ENCODE measurements at places on chromosomes 3 and 15.
A peak's percentile ranks its signal among the peaks of the same experiment; 100 is the strongest.

GRCh38 chr3:153158961-153159735, 2.9 kb upstream of the RAP2B start:
- DNase-seq = no peak

DNA sequence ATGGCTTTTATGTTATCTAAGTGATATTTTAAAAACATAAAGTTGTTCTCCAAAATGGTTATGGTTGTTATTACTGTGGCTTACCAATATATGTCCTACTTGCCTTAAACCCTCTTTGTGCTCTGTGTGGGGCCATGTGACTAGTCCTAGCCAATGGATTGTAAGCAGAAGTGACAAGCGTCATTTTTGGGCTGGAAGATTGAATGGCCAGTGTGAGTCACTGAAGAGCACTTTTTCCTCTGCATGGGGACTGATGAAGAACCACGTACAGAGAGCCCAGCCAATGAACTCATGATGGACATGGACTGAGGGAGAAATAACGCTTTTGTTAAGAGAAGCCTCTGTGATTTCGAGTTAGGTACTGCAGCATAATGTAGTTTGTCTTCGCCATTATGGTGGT, 332.7 kb downstream of the EDEM1 start:
- no peak for DNase-seq

DNA sequence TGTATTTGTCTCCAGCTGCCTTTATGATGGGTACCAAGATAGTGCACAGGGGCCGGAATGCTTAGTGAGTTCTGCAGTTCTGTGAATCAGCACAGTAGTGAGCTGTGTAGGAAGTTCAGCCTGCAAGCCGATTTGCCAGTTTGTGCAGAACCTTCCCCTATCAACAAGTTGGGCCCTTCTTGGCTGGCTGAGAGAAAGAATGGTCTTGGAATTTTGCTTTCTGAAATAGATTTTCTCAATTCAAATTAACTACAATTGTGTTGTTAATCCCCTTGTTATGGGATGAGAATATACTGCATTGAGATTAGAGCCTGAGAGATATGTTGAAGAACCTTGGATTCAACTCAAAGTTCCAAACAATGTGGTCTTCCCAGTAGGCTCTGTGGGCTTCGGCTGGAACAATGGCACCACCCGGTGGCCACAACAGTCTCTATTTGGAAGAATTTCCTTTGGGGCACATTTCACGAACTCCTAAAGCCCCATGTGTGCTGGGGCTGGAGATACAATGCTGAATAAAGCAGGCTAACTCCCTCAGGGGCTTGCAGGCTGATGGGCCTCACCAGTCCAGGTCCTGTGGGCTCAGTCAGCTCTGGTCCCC, 59.1 kb downstream of the TRIM42 start:
- peak; percentile 58 for DNase-seq

DNA sequence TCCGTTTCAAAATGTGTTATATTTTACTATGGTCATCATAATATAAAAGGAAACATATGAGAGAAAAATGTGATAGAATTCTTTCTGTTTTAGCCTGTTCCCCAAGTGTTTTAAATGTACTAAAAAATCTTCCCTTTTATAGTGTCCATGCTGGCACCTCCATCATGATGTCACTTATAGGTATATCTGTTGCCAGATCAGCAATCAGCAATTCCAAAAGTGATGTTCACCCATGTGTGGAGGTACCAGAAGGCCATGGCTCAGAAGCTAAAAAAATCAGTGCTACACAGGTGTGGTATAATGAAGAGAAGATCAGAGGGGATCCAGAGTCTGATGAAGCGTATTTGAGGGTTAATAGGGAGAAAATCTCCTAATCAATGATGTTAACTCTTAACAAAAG, 1.1 kb upstream of the GPR15 start:
- DNase-seq = no peak

- DNase-seq = no peak
These were observed 244.7 kb upstream of the TBL1XR1 start for GRCh38 chr3:177441813-177442646.

GRCh38 chr15:29674661-29675533, 147.4 kb downstream of the TJP1 start:
- no peak for DNase-seq

GRCh38 chr3:66675366-66675765, 174.5 kb upstream of the LRIG1 start:
- DNase-seq = no peak

DNA sequence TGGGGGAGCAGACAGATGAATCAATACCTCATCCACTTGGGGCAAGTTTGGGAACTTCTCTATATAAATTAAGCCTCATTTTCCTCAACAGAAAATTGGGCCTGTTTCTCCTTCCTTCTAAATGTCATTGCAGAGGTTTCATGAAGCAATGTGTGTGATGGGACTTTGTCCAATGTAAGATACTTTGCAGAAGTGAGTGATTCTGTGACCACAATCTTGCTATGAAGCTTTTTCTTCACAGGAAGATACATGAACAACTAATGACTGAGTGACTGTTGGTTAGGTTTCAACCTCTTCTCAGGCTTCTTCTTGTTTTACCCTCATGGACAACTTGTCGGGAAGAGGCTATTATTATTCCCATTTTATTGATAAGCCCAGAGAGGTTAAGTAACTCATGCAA, 11.0 kb downstream of the TMEM45A start:
- DNase-seq = no peak

- DNase-seq = no peak
These were observed 61.4 kb upstream of the ST8SIA2 start for GRCh38 chr15:92332125-92332899.

GRCh38 chr3:48024401-48024800, 8.2 kb upstream of the MAP4 start:
- no peak for DNase-seq

DNA sequence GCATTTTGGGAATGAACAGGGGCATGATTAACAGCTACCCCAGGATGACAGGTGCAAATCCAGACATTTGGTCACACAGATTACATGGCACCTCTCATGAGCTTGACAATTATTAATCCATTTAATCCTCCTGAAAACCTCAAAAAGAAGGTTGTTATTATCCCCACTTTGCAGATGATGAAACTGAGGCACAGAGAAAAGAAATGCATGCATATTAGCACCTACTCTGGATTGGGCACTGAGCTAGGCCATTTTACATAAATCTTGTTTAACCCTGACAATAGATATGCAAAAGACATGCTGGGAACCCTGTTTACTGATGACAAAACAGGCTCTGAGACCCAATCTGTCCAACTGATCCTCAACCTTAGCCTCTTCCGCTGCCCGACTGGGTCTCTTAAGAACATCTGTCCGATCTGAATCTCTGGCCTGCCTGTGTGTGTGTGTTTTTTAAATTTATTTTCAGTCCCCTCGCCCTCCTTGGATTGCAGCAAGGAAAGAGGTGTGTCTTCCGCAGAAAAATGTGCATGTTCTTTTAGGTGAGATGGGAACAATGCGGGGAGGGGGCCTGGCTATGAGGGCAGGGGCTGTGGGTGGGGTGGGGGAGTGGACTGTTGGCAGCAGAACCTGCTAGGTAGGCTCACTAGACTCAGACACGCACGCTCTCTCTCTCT, 162.5 kb downstream of the WNT7A start:
- no peak for DNase-seq

DNA sequence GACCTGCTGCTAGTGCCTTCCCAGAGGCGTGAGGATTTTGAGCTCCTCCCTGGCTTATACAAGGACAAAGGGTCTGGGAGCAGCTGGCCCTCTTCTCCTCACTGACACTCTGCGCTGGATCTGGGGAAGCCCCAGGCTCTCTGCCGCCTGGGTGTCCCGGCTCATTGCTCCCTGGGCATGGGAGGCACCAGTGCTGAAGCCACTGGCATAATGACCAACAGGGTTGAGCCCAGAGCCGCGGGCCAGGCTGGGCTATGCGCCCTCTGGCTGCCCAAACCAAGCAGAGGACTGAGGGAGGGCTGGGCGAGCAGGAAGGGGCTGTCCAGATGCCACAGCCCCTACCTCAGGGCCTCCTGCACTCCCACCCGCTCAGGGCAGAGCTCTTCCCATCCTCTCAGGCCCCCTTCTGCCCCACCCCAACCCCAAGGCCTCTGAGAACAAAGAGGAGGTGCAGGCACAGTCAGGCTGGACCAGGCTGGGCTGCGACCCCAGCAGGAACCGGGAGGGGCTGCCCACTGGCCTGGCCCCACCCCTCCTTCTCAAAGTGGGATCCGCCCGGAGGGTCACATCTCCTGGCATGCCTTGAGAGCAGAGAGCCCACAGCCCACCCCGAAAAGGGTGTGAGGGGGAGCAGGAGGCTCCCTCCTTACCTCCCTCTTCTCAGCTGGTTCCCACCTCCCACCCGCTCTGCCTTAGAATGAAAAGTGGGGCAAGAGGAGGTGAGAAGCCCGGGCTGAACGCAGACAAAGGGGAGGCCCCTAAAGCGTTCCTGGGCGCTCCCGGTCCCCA, 1.6 kb downstream of the LINGO1 start:
- DNase-seq = no peak

- DNase-seq = no peak
These were observed 14.7 kb downstream of the CMTM6 start for GRCh38 chr3:32487781-32488473.

DNA sequence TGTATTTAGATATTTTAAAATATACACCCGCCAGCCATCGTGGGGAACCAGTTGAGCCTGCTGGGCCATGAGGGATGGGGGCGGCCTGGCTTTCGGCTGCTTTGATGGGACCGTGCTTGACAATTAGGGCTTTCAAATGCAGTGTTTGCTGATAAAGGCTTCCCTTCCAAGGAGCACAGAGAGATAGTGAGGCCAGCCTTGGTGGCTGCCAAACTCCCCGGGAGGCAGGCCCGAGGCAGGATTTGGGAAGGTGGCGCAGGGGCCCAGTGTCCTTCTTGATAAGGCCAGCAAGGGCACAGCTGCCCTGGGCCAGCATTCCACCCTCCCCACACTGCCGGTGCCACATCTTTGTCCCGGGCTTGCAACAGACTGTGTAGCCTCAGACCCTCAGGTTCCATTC, 75.6 kb downstream of the LINGO1 start:
- no peak for DNase-seq

GRCh38 chr15:100083572-100083971, 258.2 kb downstream of the ADAMTS17 start:
- no peak for DNase-seq

- DNase-seq = no peak
These were observed 124.9 kb downstream of the MITF start for GRCh38 chr3:69864141-69864540.

GRCh38 chr3:110413807-110414748, 657.5 kb upstream of the NECTIN3 start:
- peak; percentile 68 for DNase-seq

- DNase-seq = peak; percentile 66
These were observed 17.8 kb downstream of the SPATA12 start for GRCh38 chr3:57078344-57078634.

DNA sequence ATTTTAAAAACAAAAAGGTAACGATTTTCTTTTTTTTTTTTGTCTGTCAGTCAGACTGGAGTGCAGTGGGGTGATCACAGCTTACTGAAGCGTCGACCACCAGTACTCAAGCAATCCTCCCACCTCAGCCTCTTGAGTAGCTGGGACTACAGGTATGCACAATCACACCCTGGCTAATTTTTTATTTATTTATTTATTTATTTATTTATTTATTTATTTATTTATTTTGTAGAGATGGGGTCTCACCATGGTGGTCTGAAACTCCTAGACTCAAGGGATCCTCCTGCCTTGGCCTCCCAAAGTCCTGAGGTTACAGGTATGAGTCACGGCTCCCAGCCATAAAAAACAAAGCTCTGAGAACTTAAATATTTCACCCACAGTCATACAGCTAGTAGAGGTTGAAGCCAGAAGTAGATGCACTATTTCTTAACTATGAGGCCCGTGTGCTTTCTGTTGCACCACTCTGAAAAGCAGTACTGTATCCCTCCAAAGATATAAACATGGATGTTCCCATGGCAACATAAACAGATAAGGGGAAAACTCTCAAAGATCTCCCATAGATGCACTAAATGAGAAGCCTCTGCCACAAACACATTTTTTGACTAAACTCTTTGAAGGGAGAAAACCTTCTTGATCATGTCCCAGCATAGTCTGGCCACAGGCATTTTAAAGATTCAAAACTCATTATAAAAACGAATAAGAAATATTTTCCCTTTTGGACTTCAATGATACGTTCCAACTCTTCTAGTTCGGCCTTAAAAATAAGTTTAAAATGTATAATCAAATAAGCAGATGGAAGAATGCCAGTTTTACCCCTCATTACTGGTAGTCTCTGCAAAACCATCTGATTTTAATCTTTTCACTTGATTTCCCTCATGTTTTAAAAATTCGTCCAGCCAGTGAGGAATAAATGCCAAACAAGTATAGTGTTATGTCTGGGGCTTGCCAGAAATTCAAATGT, 162.3 kb upstream of the ARHGEF26 start:
- no peak for DNase-seq

All from stromal cell of bone marrow (primary cell).